Hindlimb muscle (tissue), 1 donor: ENCODE measurements at places on chromosomes 1 and 21. TPM values are rescaled to one million over a fixed set of nuclear protein-coding genes. Genes with fewer than 3 reads are reported as not detected.

The RYR2 gene
- polyA plus RNA-seq: 3.1 TPM

The LCE3E gene
- not detected for polyA plus RNA-seq

The CAPN8 gene
- not detected for polyA plus RNA-seq

The NVL gene
- polyA plus RNA-seq: 24.5 TPM

The LENEP gene
- 0.67 TPM for polyA plus RNA-seq

The TMCO4 gene
- polyA plus RNA-seq: 2.1 TPM

The OR2T2 gene
- polyA plus RNA-seq: not detected

The LIN28A gene
- polyA plus RNA-seq: not detected

The RBP7 gene
- 5.7 TPM for polyA plus RNA-seq
